Stimulated activated CD4-positive, alpha-beta T cell treated with anti-CD3 and anti-CD28 coated beads, Interleukin-1b, Interleukin-23, amount 100 ng/mL, for 1 hour (primary cell): ENCODE measurements at places on chromosomes 1 and 21.

DNA sequence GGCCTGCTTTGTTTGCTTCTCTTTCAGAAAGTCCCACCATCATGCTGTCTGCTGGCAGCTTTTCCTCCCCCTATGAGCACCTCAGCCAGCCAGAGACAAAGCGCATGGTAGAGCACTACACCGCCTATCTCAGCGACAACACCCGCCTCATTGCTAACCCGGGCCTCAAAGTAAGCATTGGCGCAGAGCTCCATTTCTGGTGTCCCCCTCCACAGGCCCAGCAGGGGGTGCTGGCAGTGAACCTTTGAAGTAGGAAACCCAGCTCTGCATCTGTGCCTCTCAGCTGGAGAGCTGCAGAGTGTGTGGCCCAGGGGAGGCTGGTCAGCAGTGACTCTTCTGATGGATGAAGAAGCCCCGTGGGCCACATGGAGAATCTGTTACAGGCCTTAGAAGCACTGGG is 81.2 kb upstream of the RAVER2 start:
- no peak for DNase-seq

GRCh38 chr21:33293136-33293535 is 27.0 kb downstream of the IL10RB start:
- DNase-seq: no peak

DNA sequence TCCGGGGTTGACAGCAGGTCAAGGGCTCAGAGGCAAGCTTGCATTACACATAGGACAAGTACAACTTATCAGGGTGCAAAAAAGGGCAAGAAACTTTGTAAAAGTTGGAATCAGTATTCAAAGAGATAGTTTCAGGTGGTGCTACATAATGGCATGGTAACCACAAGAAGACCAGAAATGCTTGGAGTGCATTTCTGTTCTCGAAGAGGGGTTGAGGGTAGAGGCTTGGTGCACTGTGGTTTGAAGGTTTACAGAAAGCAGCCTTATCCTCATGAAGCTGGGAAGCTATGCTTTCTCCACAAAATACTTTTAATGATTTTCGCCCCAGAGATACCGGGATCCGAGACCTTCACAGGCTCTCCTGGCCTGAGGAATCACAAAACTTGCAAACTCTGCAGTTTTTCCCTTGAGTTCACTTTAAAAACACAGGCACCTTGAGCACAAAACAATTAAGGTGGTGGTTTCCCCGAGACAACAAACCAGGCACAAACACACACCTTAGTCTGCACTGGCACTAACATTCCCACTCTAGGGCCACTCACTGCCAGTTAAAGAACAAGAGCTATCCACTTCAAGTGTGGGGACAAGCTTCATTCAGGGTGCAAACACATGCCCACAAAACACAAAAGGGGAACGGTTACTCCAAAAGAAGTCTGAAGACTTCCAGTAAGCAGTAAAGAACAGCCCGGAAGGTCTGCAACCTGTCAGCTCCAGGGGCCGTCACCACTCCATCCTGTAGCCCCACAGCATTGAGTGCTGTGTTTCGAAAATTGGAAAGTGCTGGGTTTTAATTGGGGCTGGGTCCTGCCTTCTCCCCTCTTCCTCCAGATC is 29.8 kb upstream of the NFIA start:
- DNase-seq: no peak

GRCh38 chr21:35159881-35160280 is 110.8 kb upstream of the RUNX1 start:
- DNase-seq: no peak

- no peak for DNase-seq
Measured at GRCh38 chr1:42951588-42951987, 7.1 kb downstream of the SLC2A1 start.

GRCh38 chr1:205377355-205377754 is 20.6 kb upstream of the KLHDC8A start:
- DNase-seq: no peak

GRCh38 chr1:108817016-108817415 is 39.9 kb downstream of the AKNAD1 start:
- DNase-seq: no peak

- DNase-seq: no peak
Measured at GRCh38 chr1:106584676-106585075, 471.8 kb upstream of the PRMT6 start.

- no peak for DNase-seq
Measured at GRCh38 chr1:185670187-185670627, 64.0 kb upstream of the HMCN1 start.

GRCh38 chr1:206495493-206496046 is 11.8 kb upstream of the RASSF5 start:
- DNase-seq: no peak

- DNase-seq: no peak
Measured at GRCh38 chr1:65904681-65905083, 112.0 kb downstream of the PDE4B start.

GRCh38 chr1:184158896-184159681 is 107.6 kb downstream of the TSEN15 start:
- DNase-seq: no peak

DNA sequence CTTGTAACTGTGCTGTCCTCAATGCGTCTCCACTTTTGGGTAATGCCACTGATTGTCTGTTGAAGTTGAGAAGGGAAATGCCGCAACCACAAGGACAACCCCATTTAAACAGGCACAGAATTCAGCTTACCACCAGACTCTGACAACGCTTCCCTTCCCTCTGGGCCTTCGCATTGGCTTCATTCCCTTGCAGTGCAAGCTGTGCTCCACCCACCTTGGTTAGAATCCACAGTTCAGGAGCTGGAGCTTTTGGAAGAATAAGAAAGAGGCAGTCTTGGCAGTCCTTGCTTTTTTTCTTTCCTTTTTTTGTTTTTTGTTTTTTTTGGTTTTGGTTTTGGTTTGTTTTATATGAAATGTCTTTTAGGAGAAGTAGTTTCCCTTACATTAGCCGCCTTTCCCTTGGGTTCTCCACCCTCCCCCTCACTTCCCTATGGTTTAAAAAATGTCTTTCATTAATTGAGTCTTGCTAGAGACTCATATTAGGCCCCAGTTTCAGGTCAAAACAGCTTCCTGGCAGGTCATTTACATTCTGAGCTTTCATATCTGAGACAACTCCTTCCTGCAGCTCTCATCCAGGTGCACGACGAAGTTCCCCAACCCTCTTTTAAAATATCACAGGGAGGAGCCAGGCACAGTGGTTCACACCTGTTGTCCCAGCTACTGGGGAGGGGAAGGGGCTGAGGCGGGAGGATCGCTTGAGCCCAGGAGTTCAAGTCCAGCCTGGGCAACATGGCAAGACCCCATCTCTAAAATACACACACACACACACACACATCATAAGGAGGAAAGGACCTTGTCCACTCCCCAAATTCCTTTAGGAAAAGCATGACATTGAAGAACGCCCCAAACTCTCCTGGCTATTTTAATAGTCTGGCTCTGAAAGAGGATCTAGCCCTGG is 20.7 kb upstream of the LAX1 start:
- DNase-seq: no peak

- DNase-seq: no peak
Measured at GRCh38 chr1:72227667-72228066, 54.7 kb downstream of the NEGR1 start.

DNA sequence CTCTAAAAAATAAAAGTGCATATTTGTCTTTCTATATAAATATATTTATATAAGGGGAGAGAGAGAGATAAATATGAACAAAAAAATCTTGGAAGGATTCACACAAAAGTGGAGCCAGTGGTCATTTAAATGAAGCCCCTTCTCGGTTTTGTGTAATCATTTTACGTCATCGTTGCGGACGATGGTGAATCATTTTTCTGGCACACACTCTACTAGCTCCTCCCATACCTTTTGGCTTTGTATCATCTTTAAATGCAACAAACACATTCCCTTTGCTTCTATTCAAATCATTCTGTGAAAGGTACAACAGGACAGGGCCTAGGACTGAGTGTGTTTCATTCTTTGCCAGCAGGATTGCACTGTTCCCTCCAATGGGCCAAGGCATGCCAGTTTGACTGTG is 186.8 kb downstream of the TGFB2 start:
- no peak for DNase-seq

GRCh38 chr1:81907575-81907974 is 106.8 kb downstream of the ADGRL2 start:
- no peak for DNase-seq

- no peak for DNase-seq
Measured at GRCh38 chr1:86703696-86704457, 499 bp upstream of the SH3GLB1 start.

DNA sequence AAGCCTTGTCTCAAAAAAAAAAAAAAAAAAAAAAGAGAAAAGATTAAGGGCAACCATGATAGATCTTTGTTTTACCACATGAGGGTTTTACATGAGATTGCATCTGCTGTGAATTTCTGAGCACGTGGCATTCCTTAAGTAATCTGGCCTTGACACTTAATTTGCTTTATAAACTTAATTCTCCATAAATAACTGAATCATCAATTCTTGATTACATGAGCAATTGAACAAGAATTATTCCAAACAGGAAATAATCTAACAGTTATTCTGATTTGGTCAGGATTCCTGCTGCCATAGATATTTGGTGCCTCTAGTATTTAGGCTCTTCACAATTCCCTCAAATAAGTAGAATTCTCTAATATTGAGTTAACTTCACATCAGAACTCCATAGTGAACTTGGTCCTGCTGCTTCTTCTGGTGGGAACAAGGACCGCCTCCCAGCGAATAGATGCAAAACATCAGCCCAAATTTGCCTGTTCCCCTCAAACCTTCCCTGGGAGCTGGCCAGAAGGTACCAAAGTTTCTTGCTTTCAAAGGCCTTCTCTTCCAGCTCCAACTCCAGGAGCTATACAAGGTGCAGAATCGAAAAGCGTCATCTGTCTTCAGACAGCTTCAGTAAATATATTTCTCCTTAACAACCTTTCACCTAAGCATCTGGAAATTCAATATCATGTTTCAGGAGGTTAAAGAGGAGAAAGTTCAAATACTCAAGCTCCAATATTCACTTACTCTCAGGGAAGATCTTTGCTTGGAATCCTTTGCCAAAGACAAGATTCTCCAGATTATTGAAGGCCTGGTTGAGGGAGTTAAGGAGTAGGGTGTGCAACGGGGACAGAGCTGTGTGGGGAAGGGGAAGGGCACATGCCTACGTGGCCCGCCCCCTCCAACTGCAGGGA is 1.0 kb downstream of the KRTCAP2 start:
- DNase-seq: no peak

- DNase-seq: no peak
Measured at GRCh38 chr21:36694593-36695282, 4.2 kb upstream of the SIM2 start.

DNA sequence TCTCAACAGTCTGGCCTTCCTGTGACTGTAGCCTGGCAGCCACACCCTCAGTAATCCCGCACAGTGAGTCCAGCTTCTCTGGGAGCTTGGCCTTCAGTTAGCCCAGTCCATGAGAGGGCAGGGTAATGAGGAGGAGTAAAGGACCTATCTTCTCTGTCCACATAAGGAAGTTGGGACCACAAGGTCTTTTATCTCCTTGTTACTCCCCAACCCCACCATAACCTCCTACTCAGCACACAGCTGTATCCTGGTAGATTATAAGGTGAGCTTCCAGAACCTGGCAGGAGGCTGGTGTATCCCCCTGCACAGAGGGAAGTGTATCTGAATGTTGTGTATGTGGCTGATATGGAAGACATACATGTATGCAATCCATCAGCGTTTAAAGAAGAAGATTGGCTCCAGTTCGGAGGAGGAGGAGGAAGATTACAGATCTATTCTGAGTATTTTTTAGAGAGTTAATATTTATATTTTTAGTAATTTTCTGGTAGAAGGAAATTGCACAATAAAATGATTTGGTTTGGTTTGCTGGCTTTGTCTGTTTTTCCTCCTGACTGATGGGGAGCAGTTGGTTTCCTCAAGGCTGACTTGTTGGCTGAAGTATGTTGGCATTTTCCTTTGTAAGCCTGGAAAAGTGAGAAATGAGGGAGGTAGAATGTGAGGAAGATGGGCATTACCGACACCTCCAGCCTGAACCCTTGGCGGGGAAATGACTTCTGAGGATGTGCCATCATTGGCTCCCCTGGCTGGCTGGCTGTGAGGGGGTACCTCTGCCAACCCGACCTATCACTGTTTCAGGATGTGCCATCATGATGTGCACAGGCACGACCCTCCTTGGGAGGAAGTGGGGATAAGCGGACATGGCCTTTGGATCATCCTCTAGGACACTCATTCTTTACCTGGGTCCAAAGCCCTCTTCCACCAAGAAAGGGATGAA is 5.0 kb downstream of the C1orf226 start:
- DNase-seq: no peak

GRCh38 chr1:109716570-109717090 is 4.6 kb downstream of the GSTM5 start:
- no peak for DNase-seq

GRCh38 chr1:162094271-162094670 is 24.8 kb downstream of the NOS1AP start:
- DNase-seq: no peak

DNA sequence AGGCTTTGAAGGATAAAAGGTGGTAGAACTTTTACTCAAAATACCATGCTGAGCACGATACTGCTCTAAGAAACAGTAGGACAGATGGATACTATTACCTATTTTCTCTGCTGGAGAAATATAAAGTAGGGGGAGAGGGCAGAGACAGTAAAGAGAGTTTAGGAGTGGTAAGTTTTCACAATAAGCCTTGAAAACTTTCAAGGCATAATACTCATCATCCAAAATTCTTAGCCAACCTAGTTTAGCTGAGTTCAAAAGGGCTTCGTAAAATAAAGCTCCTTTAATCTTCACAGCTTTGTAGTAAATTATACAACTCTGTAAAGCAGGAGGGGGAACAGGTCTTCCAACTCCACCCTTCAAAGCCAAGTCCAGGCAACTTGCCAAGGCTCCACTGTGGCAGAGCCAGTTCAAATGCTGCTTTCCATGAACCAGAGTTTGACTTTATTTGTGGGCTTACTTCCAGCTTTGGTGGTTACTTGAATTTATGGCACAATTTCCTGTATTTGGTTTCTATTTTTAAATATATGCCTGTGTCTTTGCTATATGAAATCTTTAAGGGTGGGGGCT is 15.5 kb downstream of the TEX38 start:
- DNase-seq: no peak

- DNase-seq: no peak
Measured at GRCh38 chr1:69377507-69377906, 190.2 kb upstream of the LRRC7 start.

DNA sequence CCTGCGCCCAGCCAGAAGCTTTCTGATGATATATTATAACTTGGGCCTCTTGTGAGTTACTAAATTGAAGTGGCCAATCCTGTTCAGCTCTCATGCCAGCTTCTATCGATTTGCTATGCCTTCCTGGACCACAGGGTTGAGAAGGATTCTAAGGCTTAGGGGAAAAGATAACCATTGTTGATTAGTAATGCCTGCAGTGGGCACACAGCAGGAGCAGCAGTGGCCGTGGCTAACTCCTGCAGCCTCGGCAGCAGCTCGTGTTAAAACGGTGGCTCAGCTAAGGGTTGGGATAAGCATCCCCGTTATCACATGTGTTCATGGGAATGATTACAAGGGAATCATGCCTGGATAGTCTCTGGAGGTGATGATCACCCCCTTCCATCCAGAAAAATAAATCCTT is 20.5 kb upstream of the KCNE2 start:
- no peak for DNase-seq

- DNase-seq: no peak
Measured at GRCh38 chr1:90902672-90903071, 119.2 kb downstream of the ZNF644 start.

GRCh38 chr1:184152434-184152898 is 100.9 kb downstream of the TSEN15 start:
- no peak for DNase-seq
